ENCODE measurements at places on chromosomes 16 and 17.

DNA sequence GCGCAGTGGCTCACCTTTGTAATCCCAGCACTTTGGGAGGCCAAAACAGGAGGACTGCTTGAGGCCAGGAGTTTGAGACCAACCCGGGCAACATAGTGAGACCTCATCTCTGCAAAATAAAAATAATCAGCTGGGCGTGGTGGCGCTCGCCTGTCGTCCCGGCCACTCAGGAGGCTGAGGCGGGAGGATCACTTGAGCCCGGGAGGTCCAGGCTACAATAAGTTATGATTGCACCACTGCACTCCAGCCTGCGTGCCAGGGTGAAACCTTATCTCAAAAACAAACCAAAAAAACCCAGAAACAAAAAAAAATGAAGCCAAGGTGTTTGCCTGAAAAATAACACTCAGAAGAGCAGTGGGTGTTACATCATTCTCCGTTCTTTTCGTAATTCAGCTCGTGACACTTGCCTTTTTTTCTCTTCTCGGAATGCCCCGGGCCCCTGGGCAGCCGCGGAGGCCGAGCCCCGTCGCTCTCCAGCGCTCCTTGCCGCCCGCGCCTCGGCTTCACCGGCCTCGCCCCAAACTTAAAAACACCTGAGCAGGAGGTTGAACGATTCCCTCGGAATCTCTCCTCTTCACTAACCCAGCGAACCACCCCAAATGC, 17.0 kb downstream of the PRCD start:
- DNase-seq = no peak

DNA sequence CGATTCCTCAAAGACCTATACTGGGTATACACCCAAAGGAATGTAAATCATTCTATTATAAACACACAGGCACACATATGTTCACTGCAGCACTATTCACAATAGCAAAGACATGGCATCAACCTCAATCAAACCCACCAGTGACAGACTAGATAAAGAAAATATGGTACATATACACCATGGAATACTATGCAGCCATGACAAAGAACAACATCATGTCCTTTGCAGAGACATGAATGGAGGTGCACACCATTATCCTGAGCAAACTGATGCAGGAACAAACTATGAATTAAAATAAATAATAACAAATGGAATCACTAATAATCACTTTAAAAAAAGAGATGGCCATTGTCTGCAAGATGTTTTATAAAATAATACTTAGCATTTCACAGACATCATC, 380.1 kb downstream of the GRIN2A start:
- no peak for DNase-seq

- no peak for DNase-seq
Measured at GRCh38 chr17:32494621-32495358, 8.0 kb downstream of the CDK5R1 start.

- no peak for DNase-seq
Measured at GRCh38 chr16:89924925-89925307, 1.8 kb downstream of the TUBB3 start.

DNA sequence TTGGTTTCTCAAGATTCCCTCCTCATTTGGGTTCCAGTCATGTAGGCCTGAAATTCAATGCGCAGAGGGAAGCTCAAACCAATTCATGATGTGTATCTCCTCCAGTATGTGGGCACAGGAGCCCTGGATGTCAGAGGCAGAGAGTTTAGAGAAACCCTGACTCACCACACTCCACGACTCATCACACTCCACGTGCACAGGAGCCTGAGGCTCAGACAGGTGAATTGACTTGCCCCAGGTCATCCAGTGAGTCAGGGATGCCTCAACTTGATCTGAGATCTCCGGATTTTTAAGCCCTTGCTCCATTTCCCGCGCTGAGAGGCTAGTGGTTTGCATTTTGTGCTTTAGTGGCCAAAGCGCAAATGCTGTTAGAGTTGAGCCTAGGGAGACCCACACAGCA, 183.9 kb downstream of the HAPSTR1 start:
- no peak for DNase-seq

- no peak for DNase-seq
Measured at GRCh38 chr17:68035131-68035522, 408 bp upstream of the KPNA2 start.

DNA sequence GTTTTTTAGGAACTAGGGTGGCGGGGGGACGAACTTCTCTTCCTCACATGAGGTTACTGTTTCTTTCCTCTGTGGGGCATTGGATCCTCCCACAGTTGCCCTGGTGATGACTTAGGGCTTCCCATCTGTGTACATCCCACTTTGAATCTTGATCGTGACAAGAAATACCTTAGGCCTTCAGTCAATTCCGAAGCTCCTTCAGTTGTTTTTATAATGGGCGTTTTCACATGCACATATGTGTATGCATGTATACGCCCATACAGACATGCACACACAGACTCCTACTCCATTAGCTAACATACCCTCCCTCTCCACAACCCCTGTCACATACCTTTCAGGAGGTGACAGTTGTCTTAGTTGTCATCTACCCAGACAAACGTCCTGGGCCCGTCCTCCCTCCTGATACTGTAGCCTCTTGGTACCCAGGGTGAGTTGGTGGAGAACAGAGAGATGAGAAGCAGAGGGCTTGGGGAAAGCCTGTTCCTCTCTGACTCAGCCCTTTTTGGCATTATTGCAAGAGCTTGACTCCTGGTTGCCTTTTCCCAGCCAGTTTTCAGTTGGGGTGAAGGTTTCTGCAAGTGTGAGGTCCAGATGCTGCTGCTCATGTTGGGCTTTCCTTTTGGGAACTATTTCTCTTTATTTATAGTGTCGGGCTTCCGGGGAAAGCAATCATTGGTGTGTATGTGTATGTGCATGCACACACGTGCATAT, 2.2 kb upstream of the AOC2 start:
- DNase-seq = no peak

- no peak for DNase-seq
Measured at GRCh38 chr17:64084940-64085649, 44.8 kb downstream of the ERN1 start.

DNA sequence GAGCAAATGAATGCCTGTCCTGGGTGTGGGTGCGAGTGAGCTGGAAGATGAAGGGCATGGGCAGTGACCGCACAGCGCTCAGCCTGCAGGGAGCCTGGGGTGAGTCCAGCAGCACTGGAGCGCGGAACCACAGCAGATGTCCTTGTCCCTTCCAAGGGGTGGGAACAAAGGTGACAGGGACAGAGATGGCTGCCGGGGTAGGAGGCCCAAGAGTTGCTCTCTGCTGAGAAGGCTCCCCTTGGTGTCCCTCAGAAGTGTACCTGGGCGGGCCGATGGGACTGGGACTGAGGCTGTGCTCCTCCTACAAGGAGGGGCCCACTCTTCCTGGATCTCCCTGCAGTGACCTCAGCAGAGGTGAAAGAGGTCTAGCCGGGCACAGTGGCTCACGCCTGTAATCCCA, 7.6 kb upstream of the PGAP6 start:
- no peak for DNase-seq

GRCh38 chr16:80746231-80746630, 58.2 kb downstream of the CDYL2 start:
- DNase-seq = no peak

DNA sequence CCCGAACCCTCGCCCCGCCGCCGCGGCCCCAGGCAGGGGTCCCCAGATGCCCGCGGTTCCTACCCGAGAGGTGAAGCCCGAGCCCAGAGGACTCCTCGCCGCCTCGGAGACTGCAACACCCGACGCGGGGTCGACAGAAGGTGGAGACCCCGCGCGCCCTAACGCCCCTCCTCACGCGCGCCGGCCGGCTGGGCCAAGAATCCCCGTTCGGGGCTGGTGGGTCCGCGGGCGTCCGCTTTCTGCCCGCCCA, 515 bp downstream of the SUMO2 start:
- no peak for DNase-seq

DNA sequence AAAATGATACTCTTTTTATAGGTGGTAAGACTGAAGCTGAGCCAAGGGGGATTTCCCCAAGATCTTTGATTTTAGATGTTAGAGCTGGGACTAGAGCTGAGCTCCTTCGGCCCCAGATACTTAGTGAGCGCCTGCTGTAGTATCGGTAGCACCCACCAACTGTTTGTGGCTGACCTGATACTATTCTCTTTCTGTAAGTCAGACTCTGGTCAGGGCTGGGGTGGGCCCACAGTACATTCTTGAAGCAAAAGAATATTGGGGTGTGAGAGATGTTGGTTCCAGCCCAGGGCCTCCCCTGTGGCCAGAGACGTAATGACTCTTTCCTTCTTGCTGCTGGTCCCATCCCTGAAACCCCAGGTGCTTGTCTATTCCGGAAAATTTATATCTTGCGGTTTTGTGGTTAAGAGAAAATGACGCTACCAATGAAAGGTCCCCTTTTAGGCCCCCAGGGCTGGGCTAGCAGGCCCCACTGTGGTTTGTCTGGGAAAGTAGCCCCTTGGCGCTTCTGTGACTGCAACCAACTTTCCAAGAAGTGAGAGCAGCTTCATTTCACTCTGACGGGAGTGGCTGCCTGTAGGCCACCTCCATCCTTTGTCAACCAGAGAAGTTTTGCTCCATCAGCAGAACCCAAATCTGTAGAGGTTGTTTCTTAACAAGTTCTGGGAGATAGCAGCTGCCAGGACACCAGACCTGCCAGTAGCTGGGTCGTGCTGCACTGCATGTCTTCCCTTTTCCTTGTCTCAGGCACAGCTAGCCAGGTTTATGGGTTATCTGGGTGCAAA, 86.4 kb upstream of the LGALS9 start:
- DNase-seq = no peak

GRCh38 chr17:49829026-49829425, 18.8 kb downstream of the TAC4 start:
- no peak for DNase-seq

DNA sequence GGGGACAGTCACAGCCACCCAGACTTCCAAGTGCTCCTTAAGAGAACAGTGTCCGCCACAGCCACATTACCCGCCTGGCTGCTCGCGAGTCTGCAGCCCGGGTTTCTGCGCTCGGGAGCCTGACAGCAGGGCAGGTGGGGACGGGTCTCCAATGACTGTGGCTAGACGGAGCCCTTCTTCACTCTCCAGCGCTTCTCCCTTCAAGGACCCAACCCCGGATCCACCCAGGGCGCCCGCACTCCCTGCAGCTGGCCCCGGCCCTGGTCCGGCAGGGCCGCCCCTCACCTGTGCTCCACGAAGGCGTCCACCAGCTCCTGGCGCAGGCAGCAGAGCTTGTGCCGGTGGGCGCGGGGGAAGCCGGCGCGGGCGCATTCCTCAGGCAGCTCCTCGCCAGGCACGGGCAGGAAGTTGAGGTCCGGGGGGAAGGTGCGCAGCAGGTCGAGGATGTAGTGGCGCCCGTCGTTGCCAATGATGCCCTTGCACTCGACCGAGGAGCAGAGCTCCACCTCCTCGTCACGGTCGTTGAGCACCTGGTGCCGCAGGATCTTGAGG, 13.9 kb downstream of the CLUH start:
- DNase-seq = no peak

DNA sequence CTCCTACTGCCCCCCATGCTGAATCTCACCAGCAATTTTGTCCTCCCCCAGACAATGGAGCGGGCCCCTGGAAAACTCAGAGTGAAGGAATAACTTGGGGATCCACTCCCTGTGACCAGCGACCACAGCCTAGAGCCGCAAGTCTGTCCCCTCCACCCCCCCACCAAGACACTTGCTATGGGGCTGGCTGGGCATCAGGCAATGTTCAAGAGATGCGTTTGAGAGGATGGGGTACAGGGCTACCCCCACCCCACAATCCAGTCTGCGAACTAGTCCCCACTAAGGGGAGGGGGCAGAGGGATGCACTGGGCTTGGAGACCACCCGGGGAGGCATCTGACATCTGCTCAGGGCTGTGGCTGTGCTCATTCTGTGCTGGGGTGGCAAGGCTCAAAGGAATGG, 2.4 kb downstream of the PPL start:
- no peak for DNase-seq

- DNase-seq = no peak
Measured at GRCh38 chr17:3730881-3731429, 7.3 kb downstream of the HASPIN start.

DNA sequence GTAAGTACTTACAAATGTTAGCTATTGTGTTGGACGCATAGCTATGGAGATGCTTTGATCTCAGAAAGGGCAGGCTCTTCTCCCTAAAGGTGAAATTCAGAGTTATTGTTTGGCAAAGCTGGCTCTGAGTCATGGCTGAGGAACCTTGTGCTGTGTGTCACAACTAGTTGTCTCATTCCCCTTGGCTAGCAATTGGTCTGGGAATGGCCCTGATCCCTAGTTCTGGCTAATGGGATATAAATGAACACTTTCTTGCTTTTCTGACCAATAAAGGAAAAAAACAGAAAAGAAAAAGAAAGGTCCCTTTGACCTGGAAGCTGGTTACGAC, 210.6 kb downstream of the MAP2K4 start:
- no peak for DNase-seq

GRCh38 chr16:505479-506245, 21.9 kb upstream of the CAPN15 start:
- no peak for DNase-seq

DNA sequence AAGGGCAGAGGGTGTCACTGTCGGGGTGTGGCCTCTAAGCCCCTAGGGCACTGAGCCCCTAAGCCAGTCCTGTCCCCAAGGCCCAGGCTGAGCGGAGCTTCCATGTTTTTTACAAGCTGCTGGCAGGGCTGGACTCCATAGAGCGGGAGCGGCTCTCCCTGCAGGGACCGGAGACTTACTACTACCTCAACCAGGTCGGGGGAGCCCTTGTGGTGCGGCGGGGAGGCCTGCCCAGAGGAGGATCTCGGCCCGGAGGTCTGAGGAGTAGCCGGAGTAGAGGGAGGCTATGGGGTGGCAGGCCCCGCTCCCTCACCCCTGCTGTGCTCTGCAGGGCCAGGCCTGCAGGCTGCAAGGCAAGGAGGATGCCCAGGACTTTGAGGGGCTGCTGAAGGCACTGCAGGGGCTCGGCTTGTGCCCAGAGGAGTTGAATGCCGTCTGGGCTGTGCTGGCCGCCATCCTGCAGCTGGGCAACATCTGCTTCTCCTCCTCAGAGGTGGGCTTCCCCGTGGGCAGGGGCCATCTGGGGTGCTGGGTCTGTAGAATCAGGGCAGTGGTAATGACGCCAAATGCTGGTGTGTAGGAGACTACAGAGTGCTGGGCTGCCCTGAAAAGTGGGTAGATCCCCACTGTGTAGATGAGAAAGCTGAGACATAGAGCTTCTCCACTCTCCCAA, 4.9 kb downstream of the MYO15B start:
- no peak for DNase-seq

GRCh38 chr16:83200005-83200779, 573.4 kb downstream of the CDH13 start:
- no peak for DNase-seq

DNA sequence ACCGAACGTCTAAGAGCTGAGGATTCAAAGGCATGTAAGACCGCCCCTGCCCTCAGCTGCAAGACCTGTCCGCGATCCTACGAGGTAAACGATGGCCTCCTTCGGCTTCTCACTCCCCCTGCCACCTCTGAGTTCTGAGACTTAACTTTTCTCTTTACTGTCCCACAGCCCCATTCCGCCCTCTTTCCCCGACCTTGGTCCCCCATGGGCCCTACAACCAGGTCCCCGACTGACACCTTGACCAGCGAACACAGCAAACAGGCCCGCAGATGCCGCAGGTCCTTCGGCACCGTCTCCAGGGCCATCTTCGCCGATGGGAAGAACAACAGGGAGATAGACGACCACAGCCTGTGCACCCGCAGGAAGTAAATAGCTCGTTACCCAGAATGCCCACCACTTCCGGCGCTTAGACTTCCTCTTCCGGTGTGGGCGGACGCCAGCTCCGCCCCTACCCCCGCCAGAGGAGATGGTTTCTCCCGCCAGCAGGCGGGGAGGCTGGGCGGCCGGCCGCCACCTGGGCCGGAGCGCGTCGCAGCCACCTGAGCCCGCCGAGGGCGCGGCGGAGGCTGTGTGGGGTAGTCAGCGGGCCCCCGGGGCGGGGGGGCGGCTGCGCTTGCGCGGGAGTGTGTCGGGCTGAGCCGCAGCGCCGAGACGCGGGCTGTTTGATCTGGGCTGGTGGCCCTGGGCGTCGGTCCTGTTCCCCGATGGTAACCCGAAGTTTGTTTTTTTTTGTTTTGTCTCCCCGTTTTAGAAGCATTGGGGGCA, at the start of gene SUPT4H1:
TSS of gene SUPT4H1 (minus strand) at position 371 of the 765 bp plus-strand sequence. CDS start at position 305, 66 bp downstream.
- peak; percentile 73 for DNase-seq

Data from HS-27A (cell line).